Left ventricle myocardium superior (tissue), 1 donor: ENCODE measurements at places on chromosomes 7 and 10. TPM values are rescaled to one million over a fixed set of nuclear protein-coding genes. Genes with fewer than 3 reads are reported as not detected.

METTL27 gene
- total RNA-seq, result 0.27 TPM

DNA sequence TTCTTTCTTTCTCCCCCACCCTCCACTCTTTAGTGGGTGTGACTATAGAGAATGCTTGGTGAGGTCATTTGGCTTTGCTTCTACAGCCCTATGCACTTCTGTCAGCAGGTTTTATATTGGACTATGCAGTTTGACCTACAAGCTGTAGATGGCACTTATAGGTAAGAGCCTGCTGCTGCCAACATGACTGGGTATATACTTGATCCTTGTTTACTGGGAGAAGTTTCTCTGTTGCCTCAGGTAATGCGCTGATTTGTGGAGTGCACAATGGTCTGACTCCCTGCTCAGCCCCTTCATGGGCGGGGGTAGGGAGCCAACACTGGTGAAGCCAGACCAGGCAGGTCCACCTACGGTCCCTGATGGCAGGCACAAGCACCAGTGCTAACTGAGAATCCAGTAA lies 33.7 kb upstream of the C7orf33 start:
- no peak for DNase-seq

- peak; percentile 84 for DNase-seq
These were observed 34.6 kb downstream of the TRIM8 start for GRCh38 chr10:102678842-102679289.

DNA sequence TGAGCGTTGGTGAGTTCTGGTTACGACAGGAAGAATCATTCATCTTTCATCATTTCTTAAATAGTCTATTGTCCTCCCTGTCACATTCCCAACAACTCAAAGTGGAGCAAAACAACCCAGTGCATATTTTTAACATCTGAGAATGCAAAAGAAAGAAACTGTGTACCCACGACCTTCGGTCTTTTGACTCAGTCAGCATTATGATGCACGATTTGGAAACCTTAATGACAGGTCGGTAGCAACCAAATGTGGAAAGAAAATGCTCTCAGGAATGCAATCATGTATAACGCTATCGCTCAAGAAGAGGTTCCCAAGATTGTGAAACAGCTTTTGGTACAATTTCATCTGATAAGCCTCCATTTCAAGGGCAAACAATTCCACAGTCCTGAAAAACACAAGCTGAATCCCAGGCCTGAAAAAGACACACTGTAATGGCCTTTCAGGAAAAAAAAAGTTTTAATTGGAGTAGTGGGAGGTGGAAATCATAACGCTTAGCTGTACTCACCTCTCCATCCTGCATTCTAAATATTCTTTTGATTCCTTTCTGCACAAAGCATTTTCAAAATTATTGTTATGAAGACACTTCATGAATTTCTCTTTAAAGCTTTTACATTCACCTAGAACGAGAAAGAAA lies 2.6 kb downstream of the COX19 start:
- DNase-seq, result no peak
